Dorsolateral prefrontal cortex (tissue), 122 donors: ENCODE measurements at places on chromosomes 2 and 18.
A peak's percentile ranks its signal among the peaks of the same experiment; 100 is the strongest.

GRCh38 chr18:13543811-13544732 is 182.3 kb downstream of the FAM210A start:
- DNase-seq, result no peak

DNA sequence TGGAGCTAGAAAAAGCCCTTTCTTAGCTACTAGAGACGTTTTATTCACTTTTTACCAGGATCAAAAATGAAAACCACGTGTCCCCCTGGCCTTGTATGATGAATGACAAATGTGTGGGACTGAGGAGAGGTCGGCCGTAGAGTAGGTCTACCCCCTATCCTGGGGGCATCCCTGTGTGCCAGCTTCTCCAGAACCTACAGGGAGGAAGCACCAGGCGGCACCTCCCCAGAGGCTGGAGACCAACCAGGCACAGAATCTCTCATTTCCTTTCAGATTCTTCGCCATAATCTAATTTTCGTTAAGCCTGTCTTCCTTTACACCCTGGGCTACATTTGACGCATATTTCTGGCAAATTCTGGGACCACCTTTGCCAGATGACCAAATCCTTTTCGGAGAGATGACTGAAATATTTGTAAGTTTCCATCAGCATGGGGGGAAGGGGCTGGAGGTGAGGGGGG is 15.9 kb downstream of the TWIST2 start:
- DNase-seq, result no peak

DNA sequence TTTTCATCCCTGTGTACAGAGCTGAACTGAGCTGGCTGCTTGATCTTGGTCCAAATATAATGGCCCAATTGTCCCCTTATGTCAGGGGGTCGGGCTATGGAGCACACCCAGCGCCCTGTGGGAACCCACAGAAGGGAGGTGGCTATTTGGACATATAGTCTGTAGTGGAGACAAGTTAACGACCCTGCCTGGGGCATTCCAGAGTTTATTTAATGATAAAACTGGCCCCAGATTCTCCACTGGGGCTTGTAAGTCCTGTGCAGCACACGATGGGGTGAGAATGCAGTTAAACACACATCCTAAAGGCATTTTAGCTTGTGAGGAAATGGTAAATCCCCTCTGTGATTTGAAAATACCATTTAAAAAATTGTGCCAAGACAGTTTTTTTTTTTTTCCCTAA is 72.9 kb downstream of the QPCT start:
- no peak for DNase-seq

GRCh38 chr2:101337877-101338276 is 29.4 kb upstream of the RNF149 start:
- no peak for DNase-seq

GRCh38 chr2:158507679-158508078 is 50.9 kb downstream of the PKP4 start:
- DNase-seq, result no peak

GRCh38 chr18:10320791-10321190 is 133.6 kb upstream of the APCDD1 start:
- DNase-seq, result no peak

GRCh38 chr18:36850527-36851201 is 21.7 kb downstream of the KIAA1328 start:
- no peak for DNase-seq

GRCh38 chr2:96262306-96262705 is 3.5 kb downstream of the TMEM127 start:
- no peak for DNase-seq

DNA sequence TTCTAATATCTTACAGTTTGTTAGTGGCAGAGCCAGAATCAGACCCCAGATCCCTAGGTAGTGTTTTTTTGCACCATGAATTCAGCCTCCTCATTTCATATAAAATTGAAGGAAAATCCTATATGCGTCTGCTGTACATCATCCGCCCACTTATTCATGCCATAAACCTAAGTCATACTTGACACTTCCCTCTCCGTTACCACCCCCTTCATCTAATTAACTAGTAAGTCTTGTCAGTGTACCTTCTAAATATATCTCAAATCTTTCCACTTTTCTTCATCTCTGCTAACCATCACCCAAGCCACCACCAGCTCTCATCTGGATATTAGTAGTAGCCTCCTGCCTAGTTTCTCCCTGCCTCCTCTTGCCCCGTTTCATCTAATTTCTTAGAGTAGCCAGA is 248.7 kb upstream of the SIX3 start:
- DNase-seq, result no peak

DNA sequence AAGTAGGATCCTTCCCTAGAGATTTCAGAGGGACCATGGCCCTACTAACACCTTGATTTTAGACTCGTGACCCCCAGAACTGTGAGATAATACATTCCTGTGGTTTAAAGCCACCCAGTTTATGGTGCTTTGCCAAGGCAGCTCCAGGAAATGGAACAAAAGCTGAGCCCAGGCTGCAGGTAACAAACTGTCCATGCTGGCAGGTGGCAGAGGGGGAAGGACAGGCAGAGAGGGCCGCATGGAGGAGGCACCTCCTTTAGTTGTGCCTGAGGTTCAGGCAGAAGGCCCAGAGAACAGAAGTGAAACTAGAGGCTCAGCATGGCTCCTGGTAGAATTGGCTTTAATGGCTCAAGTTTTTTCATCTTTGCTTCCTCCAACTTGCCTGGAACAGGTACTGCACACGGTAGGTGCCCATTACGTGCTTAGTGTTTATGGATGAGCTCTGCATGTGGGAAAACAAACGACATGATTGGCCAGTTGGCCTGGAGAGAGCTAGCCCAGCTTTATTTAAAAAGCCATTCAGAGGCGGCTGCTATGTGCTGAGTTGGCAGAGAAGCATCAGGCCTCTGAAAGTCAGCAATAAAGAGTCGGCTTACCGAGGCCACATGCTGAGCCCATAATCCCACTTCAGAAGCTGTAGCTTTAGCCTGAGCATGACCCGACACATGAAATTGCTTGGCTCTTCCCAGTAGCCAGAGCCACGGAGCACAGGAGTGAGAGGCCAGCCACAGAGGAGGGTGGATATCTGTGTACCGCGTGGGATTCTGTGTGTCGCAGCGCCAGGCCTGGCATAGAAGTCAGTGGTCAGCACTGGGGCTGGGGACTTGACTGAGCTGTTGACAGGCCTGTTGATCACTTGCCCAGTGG is 36.5 kb downstream of the HS1BP3 start:
- no peak for DNase-seq

DNA sequence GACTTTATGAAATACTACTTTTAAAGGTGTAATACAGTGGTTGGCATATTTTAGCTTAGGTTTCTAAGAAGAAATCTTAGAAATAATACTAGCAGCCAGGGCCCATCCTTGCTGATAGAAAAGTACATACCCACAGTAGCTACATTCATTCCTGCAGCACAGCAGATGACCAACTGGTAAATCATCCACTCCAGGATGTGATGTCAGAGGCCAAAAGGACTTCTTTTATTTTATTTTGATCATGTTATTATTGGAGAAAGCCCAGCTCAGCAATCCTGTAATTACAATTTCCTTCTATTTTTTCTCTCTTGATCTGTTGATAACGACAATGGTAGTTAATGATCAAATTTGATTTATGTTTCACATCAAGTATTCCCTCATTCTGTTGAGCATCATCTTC is 18.0 kb upstream of the TTN start:
- no peak for DNase-seq

GRCh38 chr2:177711483-177712265 is 319.1 kb downstream of the AGPS start:
- no peak for DNase-seq

DNA sequence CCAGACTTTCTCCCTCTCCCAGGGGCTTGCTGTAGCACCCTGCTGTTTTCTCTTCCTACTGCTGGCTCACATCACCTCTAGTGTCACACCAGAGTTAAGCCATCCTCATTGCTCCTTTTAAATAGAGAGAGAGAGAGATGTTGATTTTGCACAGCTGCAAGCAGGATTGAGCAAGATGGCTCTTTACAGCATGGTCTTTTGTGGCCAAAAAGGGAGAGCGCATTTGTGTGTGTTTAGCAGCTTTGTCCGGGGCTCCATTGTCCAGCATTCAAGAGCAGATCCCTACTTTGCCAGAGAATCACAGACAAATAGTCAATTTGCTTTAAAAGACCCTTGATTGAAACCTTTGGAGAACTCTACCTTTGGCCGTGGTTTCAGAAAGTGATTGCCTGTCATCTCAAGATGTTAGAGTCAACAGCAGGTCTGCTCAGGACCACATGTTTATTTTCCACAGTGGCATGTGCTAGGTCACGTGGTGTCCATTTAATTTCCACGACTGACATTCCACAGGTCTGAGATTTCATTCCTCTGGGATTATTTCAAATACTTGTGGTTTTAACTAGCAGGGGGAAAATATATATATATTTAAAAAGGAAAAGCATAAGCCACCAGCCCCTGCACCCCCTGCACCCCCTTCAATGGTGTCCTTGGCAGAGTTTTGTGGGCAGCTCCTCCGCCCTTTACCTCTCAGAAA is 359.9 kb upstream of the SLC14A2 start:
- no peak for DNase-seq

- no peak for DNase-seq
These were observed 206.7 kb upstream of the RBBP8 start for GRCh38 chr18:22726469-22726868.

GRCh38 chr2:15725101-15725781 is 133.6 kb downstream of the DDX1 start:
- no peak for DNase-seq

- no peak for DNase-seq
These were observed 207.1 kb downstream of the NDUFA10 start for GRCh38 chr2:239818086-239818485.

GRCh38 chr2:240400371-240401161 is 34.9 kb upstream of the GPC1 start:
- peak; percentile 42 for DNase-seq

DNA sequence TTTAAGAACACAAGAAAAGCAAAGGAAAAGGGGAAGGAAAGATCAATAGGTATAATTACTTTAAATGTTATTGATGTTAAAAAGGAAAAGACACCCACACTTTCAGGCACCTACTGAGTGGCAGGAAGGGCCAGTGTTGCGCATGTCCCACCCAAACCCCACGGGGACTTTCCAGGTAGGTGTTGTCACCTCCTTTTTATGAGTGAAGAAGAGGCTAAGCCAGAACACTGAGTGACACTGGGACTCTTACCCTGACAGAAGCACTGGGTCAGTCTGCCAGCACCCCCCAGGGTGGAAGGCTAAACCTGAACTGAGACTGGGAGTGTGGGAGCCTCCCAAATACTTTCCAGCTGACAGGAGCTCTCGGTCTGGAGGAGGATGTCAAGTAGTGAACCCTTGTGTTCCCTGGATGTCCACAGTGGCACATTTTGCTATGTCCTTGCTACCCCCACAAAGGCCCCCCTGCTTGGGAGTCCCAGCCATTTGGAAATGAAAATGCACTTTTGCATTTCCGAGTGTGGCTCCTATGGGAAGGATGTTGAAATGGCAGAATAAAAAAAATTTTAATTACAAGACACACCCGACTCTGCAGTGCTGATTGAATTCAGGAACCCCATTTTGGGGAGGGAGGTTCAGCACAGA is 90.9 kb upstream of the SMAD2 start:
- DNase-seq, result no peak

GRCh38 chr18:8608795-8609658 is at the start of gene RAB12:
RAB12 (plus strand) TSS chr18:8609437; CDS start chr18:8609440, 3 bp downstream.
- DNase-seq, result peak; percentile 92

GRCh38 chr2:241900251-241901017 is 30.9 kb downstream of the RTP5 start:
- DNase-seq, result no peak

DNA sequence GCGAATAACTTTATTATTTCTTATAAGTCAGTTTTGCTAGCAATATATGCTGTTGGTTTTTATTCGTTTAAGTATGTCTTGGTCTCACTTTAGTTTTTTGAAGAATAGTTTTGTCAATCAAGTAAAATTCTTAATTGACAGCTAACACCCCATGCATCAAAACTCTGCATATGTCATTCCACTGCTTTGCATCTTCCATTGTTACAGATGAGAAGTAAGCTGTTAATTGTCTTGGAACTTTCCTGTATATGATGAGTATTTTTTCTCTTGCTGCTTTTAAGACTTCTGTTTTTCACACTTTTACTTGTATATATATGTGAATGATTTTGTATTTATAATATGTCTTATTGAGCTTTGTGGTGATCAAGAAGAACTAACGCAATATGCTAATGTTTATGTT is 1048.4 kb downstream of the CNTNAP5 start:
- DNase-seq, result no peak

- no peak for DNase-seq
These were observed 194.5 kb downstream of the LOXHD1 start for GRCh38 chr18:46462523-46462922.

GRCh38 chr18:46343931-46344372 is 239.8 kb downstream of the HAUS1 start:
- peak; percentile 31 for DNase-seq

DNA sequence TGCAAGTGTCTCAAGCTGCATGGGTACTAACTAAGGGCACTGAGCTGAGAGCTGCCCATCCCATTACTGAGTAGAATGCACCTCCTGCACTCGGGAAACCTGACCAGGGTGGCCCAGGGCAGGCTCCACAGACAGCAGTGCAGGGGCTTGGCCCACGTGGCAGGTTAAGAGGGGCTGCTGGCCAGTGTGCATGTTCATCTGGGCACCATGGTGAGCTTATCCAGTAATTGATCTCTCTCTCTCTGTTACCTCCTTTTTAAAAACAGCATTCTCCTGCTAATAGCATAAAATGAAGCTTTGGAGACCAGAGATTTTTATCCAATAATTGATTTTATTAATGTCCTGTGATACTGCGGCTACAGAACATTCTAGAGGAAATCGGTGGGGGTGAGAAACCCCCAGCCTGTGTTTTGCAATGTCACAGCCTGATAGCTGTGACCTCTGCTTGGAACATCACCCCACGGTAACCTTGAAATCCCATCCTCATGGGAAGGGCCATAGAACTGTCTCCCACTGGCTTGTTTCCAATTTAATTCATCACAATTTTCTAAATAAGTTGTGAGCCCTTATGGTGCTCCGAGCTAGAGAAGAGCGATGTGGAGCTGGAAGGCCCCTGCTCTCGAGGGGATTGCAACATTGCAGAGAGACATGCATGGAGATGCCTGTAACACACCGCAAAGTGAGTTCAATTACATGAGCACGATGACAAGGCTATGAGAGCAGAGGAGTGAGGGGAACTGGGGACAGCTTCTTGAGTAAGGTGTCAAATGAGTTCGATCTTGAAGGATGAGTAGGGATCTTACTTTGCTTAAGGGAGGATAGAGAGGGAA is 143.8 kb downstream of the GALNT14 start:
- no peak for DNase-seq

GRCh38 chr2:55156326-55156725 is 75.8 kb downstream of the CLHC1 start:
- DNase-seq, result no peak
